ENCODE measurements at places on chromosomes 16 and 17. TPM values are rescaled to one million over a fixed set of nuclear protein-coding genes. Genes with fewer than 3 reads are reported as not detected.

DNA sequence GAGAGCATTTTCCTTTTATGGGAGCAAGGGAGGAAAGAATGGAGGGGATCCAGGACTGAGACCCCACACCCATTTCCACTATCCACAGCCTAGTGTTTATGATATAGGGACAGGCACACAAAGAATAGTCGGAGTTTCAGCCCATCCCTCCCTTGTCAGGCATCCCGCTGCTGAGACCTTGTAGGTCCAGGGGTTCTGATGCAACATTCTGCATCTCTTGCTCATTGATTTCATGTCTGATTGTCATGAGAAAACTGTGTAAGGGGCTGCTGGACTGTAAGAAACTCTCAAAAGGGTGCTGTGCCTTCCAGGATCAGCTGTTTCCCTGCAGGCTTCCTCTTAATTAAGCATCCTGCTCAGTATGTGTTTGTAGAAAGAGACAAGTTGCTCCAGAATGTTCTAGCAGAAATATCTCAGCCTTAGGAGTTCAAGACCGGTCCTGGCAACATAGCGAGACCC, 5.3 kb upstream of the POLR3E start:
- no peak for DNase-seq
- H3K27me3 ChIP-seq, result no peaks in the 10 kb centered on the region
- no peak overlapping the region for H3K27ac ChIP-seq
- no peaks in the 10 kb centered on the region for H3K36me3 ChIP-seq
- peaks cover 4% of the 10 kb centered on the region for H3K4me1 ChIP-seq

- no peak for DNase-seq
- H3K4me1 ChIP-seq, result no peaks in the 10 kb centered on the region
- no peak overlapping the region for H3K4me3 ChIP-seq
- no peaks in the 10 kb centered on the region for H3K27me3 ChIP-seq
These were observed 52.6 kb downstream of the COX10 start for GRCh38 chr17:14121952-14122351.

DNA sequence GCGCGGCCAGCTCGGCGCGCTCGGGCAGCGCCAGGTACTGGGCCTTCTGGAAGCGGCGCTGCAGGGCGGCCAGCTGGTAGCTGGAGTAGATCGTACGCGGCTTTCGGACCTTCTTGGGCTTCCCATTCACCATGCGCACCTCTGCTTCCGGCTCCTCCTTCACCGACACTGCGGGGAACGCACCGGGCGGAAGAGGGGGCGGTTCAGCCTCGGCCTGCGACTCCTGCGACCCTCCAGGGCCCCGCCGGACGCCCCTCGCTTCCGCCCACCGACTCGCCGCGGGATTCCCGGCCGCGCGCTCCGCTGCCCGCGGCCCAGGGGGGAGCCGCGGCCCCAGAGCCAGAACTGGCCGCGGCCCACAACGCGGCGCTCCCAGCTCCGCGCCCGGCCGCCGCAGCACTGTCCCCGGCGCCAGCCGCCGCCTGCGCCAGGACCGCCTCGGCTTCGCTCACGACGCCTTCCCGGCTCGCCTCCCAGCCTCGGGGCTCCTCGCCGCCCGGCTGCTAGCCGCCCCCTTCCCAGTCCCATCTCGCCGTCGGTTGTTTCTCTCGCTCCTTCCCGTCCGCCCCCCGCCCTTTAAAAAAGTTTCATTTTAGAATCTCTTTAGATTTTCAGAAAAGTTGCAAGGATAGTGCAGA, 1.5 kb downstream of the DLX3 start:
- peak; percentile 48 for DNase-seq
- H3K27me3 ChIP-seq, result peaks cover 8% of the 10 kb centered on the region
- H3K4me3 ChIP-seq, result peak overlapping the region; percentile 47
- no peaks in the 10 kb centered on the region for H3K36me3 ChIP-seq
- no peak overlapping the region for H3K27ac ChIP-seq

DNA sequence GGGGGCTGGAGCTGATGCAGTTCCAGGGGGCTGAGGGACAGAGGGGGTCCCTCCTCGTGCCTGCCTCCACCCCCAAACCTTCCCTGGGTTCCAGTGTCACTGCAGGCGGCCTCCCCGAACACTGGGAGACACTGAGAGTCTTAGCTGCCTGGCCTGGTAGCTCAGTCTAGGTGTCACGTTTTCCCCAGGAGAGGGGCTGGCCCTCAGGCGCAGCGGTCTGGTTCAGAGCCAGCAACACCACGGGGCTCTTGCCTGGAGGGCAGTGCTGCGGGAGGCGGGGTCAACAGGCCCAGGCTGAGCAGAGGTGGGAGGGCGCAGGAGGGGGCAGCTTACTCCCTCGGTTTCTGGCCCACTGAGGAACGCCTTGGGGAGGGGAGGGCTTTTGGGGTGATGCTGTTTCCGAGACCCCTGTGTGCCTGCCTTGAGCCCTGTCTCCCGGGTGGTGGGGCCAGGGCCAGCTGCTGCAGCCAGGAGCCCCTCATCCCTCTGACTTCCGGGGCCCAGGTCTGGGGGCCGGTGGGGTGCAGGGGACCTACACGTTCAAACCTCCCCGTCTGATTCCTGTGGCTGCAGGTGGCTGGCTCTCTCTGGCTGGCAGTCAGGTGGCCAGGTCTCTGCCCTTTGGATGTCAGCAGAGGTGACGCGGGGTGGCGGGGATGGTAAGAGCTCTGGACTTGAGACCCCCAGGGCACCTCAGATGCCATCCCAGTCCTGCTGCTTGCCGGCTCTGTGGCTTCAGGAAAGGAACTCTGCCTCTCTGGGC, 89.3 kb upstream of the GSE1 start:
- H3K4me1 ChIP-seq, result peaks cover 52% of the 10 kb centered on the region
- H3K27me3 ChIP-seq, result no peaks in the 10 kb centered on the region
- H3K27ac ChIP-seq, result peak overlapping the region; percentile 76
- H3K36me3 ChIP-seq, result no peaks in the 10 kb centered on the region
- no peak for DNase-seq

DNA sequence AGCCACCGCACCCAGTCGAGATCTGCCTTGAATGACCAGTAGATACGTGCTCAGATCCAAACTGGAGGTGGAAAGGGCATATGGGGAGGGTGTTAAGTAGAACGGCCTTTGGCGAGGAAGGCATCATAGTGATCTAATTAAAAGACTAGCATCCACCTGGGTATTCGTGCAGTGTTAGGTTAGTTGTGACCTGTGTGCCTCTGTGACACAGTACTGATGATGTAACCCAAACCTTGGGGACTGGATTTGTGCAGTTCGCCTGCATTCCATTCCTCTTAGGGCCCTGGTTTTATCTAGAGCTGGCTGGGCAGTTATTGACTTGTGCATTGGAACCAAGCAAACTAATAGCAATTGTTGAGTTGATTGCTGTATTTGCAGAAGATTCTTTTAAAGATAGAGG, 47.9 kb downstream of the SNX29 start:
- no peaks in the 10 kb centered on the region for H3K36me3 ChIP-seq
- H3K27me3 ChIP-seq, result no peaks in the 10 kb centered on the region
- H3K4me3 ChIP-seq, result no peak overlapping the region
- no peak for DNase-seq
- H3K27ac ChIP-seq, result no peak overlapping the region
- H3K4me1 ChIP-seq, result no peaks in the 10 kb centered on the region

DNA sequence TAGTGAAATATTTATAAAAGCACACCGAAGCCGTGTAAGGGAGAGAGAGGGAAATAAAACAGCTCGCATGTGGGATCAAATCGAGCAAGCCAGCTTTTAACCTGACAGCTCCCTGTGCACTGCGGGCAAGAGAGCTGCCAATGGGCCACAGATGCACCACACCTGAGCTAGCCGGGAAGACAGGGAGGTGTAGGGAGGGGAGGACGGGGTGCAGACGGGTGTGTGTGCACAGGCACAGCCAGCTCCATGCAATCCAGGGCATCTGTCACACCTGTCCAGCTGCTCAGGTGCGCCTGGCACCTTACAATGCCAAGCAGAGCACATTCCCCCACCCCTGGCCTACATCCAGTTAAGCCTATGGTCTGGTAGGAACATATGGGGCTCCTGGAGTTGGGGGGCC, 70.0 kb downstream of the C16orf78 start:
- DNase-seq, result no peak
- peaks cover 11% of the 10 kb centered on the region for H3K4me1 ChIP-seq
- H3K36me3 ChIP-seq, result no peaks in the 10 kb centered on the region

- DNase-seq, result no peak
- H3K4me3 ChIP-seq, result peak overlapping the region; percentile 87
- H3K27me3 ChIP-seq, result no peaks in the 10 kb centered on the region
- peaks cover 40% of the 10 kb centered on the region for H3K4me1 ChIP-seq
- H3K27ac ChIP-seq, result peak overlapping the region; percentile 95
These were observed 407 bp upstream of the TMEM94 start for GRCh38 chr17:75456039-75456416.

DNA sequence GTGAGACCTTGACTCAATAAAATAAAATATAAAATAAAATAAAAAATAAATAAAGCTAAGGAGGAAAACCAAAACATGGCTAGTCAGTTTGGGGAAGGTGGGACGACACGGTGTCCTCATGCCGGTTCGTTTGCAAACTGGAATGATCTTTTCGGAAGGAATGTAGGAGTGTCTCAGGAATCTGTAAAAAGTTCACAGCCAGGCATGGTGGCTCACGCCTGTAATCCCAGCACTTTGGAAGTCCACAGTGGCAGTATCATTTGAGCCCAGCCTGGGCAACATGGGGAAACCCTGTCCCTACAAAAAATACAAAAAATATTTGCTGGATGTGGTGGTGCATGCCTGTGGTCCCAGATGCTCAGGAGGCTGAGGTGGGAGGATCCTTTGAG, 14.7 kb upstream of the RPTOR start:
- no peaks in the 10 kb centered on the region for H3K27me3 ChIP-seq
- H3K4me1 ChIP-seq, result no peaks in the 10 kb centered on the region
- DNase-seq, result no peak
- no peak overlapping the region for H3K4me3 ChIP-seq
- H3K36me3 ChIP-seq, result no peaks in the 10 kb centered on the region
- no peak overlapping the region for H3K27ac ChIP-seq

GRCh38 chr17:65554553-65555223, 6.8 kb downstream of the AXIN2 start:
- H3K27ac ChIP-seq, result no peak overlapping the region
- no peaks in the 10 kb centered on the region for H3K27me3 ChIP-seq
- DNase-seq, result no peak

GRCh38 chr16:84992717-84993075, 18.6 kb downstream of the ZDHHC7 start:
- H3K36me3 ChIP-seq, result peaks cover 26% of the 10 kb centered on the region
- H3K27me3 ChIP-seq, result no peaks in the 10 kb centered on the region
- H3K27ac ChIP-seq, result peak overlapping the region; percentile 78
- no peak overlapping the region for H3K4me3 ChIP-seq
- DNase-seq, result no peak

- DNase-seq, result no peak
- H3K4me3 ChIP-seq, result no peak overlapping the region
- H3K36me3 ChIP-seq, result no peaks in the 10 kb centered on the region
- H3K4me1 ChIP-seq, result peaks cover 4% of the 10 kb centered on the region
These were observed 1.4 kb upstream of the PRDM7 start for GRCh38 chr16:90078579-90078895.

GRCh38 chr17:1146561-1147265, 33.1 kb downstream of the ABR start:
- no peak for DNase-seq
- H3K27ac ChIP-seq, result no peak overlapping the region
- no peak overlapping the region for H3K4me3 ChIP-seq
- H3K27me3 ChIP-seq, result no peaks in the 10 kb centered on the region
- H3K4me1 ChIP-seq, result peaks cover 16% of the 10 kb centered on the region

- DNase-seq, result no peak
- H3K4me3 ChIP-seq, result no peak overlapping the region
- H3K27me3 ChIP-seq, result no peaks in the 10 kb centered on the region
- no peaks in the 10 kb centered on the region for H3K36me3 ChIP-seq
- H3K4me1 ChIP-seq, result no peaks in the 10 kb centered on the region
These were observed 11.4 kb upstream of the TNRC6C start for GRCh38 chr17:77946900-77947645.

DNA sequence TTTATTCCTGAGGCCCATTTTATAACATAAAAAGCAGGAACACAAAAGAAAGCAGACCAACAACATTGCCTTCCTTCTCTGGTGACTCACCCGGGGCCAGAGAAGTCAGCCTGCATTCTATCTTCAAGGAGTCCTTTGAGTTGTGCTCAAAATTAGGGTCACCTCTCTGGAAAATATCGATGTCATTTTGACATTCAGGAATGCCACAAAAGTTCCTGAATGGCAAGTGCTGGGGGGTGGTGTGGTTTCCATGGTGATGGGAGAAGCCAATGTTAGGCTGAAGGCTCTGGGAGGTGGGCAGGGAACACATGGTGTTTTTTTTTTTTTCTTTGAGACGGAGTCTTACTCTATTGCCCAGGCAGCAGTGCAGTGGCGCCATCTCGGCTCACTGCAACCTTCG, 159.6 kb downstream of the HAPSTR1 start:
- no peak for DNase-seq
- no peak overlapping the region for H3K4me3 ChIP-seq
- no peaks in the 10 kb centered on the region for H3K27me3 ChIP-seq
- no peaks in the 10 kb centered on the region for H3K36me3 ChIP-seq

DNA sequence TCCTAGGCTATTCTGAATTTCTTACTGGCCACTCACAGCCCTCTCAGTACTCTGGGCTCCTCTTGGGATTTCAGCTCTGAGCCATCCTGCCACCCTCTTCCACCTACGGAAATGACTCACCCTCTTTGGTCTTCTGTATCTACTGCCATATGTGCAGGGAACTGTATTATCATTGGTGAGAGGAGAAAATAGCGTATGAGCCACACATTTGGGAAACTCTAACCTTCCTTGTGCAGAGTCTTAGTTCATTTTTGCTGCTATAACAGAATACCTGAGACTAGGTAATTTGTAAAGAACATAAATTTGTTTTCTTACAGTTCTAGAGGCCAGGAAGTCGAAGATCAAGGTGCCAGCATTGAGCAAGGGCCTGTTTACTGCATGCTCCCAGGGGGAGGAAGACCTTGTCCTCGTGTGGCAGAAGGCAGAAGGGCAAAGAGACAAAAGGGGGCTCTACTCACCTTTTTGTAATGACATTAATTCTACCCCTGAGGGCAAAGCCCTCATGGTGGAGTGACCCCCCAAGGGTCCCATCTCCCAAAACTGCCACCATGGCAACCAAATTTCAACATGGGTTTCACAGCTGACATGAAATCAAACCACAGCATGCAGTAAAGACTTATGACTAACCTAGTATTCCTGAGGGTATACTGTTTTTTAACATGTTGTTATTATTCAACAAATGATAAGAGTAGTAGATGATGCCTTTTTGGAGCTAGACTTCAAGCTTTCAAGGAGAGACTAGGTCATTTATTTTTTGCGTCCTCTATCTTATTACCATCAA, 191.8 kb downstream of the PRKCA start:
- no peak for DNase-seq
- H3K4me1 ChIP-seq, result no peaks in the 10 kb centered on the region
- H3K27ac ChIP-seq, result no peak overlapping the region
- no peak overlapping the region for H3K4me3 ChIP-seq
- H3K27me3 ChIP-seq, result no peaks in the 10 kb centered on the region

KCTD19 gene
- not detected for total RNA-seq

DNAJA2 gene
- 42.7 TPM for total RNA-seq

PRAC1 gene
- not detected for total RNA-seq

HASPIN gene
- total RNA-seq, result 1.0 TPM

SNN gene
- 25.1 TPM for total RNA-seq

NECAB2 gene
- total RNA-seq, result not detected

TPSG1 gene
- total RNA-seq, result not detected

ARL17B gene
- total RNA-seq, result 16.2 TPM

CACNG1 gene
- total RNA-seq, result not detected
